Mammary epithelial cell (primary cell): ENCODE measurements at places on chromosomes 3 and 15. TPM values are rescaled to one million over a fixed set of nuclear protein-coding genes. Genes with fewer than 3 reads are reported as not detected.

GRCh38 chr15:75198560-75199356 is 2.9 kb upstream of the C15orf39 start:
- peak; percentile 17 for DNase-seq

GRCh38 chr3:53278667-53279066 is 22.8 kb upstream of the TKT start:
- no peak for DNase-seq

DNA sequence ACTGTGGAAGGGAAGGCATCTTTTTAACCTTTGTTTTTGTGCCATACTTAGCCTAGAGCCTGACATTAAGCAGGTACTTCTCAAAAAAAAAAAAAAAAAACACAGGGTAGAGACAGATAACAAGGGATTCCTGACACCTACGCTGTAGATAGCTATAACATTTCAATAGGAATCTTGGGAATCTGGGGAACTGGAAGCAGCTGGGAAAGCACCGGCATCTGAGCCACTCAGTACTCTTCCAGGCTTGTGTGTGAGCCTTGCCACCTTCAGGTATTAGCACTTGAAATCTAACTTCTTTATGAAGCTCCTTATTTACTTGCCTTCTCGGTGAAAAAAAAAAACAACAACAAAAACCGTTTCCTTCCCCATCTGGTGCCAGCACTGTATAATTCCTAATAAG is 46.8 kb downstream of the PIK3CA start:
- no peak for DNase-seq

GRCh38 chr3:141392897-141393734 is 24.8 kb downstream of the ZBTB38 start:
- DNase-seq, result no peak

- DNase-seq, result no peak
These were observed 32.0 kb downstream of the RAB11A start for GRCh38 chr15:65901336-65901735.

DNA sequence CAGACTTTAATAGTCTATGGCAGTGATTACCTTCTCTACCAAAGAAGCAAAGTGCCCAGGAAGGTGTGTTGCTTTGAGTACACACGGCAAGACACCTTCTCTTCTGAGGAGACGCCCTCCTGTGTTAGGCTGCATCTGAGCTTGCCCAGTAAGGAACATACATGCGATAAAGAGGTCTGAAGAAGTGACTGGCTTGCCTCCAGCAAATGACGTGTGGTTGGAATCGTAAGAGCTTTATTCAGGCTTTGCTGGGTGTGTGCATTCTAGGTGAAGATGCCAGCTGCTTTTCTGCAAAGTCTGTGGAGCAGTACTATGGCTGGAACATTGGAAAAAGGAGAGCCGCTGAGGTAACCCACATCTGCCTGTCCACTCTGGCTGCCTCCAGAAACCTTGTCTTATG is 22.4 kb downstream of the MAP6D1 start:
- no peak for DNase-seq

DNA sequence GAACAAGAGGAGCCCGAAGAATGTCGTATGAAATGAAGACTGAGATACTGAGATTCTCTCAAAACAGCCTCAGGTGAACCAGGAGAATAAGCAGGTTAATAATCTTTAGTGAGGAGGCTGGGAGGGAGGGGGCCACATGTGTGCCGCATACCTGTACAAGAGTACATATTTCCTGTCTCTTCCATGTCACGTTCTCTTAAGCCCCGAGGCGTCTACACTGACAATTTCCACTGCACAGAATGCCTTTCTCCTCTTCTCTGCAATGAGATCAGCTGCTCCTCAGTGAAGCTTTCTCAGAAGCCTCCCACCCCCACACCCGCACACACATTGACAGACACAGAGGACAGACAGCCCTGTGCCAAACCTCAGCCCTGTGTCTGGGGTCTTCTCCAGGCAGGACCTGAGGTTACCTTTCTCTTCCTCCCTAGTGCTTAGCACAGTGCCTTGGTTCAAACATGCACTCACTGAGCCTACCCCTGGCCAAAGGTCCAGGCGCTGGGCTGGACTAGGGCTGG is 55.4 kb downstream of the PDZRN3 start:
- no peak for DNase-seq

GRCh38 chr3:103684904-103685303 is 1250.1 kb downstream of the ZPLD1 start:
- DNase-seq, result no peak

DNA sequence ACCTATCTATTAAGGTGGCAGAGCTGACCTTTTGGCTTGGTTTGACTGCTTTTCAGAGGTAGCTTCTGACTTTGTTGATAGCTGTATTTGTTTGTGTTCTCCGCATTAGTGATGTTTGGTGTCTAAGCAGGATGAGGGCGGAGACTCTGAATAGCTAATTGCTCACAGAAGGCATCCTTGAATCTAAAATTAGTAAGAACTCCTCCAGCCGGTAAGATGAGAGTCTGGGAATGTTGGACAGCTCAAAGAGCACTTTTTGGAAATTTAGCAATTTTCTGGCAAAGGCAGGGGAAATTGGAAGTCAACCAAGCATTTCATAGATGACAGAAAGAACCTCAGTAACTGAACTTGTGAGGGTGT is 174.1 kb downstream of the KLHL25 start:
- peak; percentile 40 for DNase-seq

Gene DTX3L
- polyA plus RNA-seq, result 3.5 TPM

Gene SMARCC1
- polyA plus RNA-seq, result 23.8 TPM

Gene TUSC7
- polyA plus RNA-seq, result not detected

Gene MRAS
- polyA plus RNA-seq, result 14.3 TPM

Gene STRIT1
- not detected for polyA plus RNA-seq

Gene MAGEF1
- polyA plus RNA-seq, result 14.3 TPM

Gene ALS2CL
- polyA plus RNA-seq, result 59.4 TPM
